ENCODE measurements at places on chromosomes 11 and 22. TPM values are rescaled to one million over a fixed set of nuclear protein-coding genes. Genes with fewer than 3 reads are reported as not detected.

Gene OR52I1
- not detected for total RNA-seq

Gene UBQLNL
- 0.14 TPM for total RNA-seq

Gene FAM111B
- total RNA-seq: 11.5 TPM

Gene ST14
- under 0.01 TPM for total RNA-seq
